ENCODE measurements at places on chromosomes 13 and 19.

DNA sequence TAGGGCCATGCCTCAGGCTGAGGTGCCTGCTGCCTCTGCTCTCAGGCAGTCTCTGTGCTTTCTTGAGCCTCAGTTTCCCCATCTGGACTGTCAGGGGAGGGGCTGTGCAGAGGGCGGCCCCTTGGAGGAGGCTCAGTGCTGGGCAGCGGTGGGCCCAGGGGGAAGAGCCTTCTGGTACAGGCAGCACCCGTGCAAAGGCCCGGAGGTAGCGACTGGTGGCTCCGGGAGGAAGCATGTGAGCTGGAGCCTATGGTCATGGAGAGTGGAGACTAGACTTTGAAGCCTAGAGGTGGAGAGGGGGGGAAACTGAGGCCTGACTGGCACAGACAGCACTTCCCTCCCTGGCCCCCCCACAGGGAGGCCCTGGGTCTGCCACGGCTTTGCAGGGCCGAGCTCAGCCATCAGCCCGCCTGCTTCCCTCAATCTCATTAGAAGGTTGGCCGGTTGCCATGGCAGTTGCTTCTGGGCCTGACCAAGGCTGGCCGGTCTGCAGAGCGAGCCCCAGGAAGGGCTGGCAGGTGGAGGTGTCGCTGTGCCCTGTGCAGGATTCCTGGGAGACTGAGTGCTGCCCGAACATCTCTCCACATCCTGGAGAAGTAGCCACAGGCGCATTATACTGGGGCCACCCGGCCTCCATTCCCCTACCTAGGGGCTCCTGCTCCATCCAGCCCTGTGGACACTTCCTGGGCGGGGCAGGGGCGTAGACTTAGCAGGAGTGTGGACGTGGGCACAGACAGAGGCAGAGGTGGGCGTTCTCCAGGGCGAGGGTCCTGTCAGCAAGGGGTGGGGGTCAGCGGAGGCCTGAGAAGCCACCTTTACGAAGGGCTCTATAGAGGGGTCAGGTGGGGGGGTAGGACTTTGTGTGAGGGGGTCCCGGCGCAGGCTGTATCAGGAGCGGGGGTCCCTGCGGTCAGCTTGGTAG lies 53.2 kb downstream of the CRTC1 start:
- no peak for DNase-seq

DNA sequence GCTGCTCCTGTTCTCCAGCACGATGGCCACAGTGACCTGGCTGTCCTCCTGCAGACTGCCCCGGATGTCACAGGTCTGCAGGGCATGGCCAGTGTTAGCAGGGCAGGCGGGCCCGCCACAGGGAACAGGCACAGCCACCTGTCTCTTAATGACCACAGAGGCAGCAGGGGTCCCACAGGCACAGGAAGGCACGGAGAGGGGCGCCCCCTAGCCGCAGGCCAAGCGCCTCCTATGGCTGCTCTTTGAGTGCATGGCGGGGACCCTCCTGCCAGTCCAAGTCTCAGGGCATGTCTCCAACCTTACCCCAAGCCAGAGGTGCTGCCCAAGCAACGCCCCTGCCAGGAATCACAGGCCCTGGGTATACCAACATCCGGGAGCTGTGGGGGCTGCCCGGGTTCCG lies 14.1 kb downstream of the IZUMO4 start:
- no peak for DNase-seq

DNA sequence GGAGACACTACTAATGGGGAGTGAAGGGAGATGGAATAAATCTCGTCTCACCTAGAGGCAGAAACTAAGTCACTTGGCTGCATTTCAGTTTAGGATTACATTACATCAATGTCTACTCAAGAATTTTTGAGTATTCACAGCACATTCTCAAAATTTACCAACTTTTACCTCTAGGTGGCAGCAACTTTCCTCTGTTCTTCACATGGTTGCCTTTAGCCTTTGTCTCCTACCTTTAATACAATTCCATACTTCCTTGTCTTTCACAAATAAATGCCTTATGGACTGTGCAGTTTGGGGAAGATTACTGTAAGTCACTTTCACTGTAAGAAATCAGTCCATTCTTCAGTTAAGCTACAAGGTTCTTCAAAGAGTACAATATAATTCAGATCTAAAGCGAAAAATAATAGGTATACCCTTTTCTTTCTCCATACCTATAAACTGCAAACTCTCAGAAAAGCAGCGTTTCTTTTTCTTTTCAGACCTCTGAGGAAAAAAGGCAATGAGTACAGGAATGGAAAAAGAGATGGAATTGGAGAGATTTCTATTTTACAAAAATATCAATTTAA lies 379.4 kb downstream of the KLF12 start:
- peak; percentile 21 for DNase-seq

DNA sequence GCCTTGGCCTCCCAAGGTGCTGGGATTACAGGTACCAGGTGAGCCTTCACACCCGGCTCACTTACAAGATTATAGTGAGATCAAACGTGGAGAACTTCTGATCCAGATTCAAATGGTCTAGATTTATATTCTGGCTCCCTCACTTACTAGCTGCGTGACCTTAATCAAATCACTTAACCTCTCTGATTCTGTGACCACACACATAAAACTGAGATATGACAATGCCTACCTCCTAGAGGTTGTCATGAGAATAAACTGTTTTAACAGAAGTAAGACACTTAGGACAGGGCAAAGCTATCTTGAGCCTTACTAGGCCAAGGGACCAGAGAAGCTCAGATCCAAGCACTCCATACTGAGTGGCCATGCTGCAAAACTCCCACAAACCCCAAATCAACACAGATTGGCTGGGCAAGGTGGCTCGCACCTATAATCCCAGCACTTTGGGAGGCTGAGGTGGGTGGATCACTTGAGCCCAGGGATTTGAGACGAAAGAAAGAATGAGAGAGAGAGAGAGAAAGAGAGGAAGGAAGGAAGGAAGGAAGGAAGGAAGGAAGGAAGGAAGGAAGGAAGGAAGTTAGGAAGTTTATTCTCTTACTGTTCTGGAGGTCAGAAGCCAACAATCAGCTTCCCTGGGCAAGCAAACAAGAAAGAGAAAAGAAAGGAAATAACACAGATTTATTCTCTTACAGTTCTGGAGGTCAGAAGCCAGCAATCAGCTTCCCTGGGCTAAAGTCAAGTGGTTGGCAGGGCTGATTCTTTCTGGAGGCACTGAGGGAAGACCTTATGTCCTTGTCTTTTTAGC lies 46.1 kb upstream of the MAP3K10 start:
- DNase-seq = no peak

DNA sequence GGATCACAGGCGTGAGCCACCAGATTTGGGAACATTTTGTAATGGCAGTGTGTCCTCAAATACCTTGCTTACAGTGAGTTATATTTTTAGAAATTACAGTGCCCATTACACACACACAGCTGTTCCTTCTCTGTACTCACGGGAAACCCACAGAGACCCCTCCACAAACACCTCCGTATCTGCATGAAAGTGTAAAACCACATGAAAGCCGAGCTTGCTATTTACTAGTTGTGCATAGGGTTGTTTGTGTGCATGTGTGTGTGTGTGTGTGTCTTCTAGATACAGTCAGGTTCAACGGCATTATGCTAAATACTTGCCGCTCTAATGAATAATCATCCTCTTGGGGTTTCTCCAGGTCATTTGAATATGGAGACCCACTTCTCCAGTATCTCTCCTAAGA lies 22.3 kb upstream of the LILRA2 start:
- no peak for DNase-seq

- DNase-seq = no peak
Observed at GRCh38 chr19:9453953-9454352, 18.6 kb upstream of the ZNF266 start.

- DNase-seq = no peak
Observed at GRCh38 chr13:102648046-102648445, 46.8 kb downstream of the METTL21C start.

DNA sequence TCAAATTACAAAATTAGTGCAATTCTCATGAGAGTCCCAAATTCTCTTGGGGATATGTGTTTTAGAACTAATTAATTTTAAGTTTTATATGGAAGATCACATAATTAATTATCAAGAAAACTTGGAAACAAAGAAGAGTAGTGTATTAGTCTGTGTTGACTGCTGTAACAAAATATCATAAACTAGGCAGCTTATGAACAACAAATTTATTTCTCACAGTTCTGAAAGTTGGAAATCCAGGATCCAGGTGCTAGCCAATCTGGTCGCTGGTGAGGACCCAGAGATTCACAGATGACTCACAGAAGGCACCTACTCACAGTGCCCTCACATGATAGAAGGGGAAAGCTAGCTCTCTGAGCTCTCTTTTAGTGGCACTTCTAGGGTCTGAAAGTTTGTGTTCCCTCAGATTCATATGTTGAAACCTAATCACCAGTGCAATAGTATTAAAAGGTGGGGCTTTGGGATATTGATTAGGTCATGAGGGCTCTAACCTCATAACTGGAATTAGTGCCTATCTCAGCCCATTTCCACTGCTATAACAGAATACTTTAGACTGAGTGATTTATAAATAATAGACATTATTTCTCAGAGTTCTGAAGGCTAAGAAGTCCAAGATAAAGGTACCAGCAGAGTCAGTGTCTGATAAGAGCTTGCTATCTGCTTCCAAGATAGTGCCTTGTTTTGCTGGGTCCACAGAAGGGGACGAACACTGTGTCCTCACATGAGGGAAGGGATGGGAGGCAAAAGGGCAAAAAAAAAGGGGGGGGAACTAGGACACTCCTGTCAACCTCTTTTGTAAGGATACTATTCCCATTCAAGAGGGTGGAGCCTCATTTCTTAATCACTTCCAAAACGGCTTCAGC lies 1.5 kb upstream of the ARGLU1 start:
- no peak for DNase-seq

DNA sequence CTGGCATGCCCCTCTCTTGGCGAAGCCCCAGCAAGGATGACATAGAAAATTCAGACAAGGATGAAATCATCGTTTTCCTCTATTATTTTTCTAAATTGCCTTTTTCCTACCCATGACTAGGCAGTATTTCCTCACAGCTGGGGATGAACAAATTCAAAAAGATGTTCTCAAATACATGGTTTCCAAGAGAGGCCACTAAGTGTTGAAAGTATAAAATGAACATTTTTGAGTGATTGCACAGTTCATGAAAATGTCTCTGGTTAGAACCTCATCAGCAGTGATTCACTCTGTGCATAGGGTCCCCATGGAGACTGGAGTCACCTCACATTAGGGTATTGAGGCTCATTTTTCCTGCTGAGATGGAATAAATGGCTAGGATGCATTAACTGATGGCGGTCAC lies 373.7 kb downstream of the DNAJC15 start:
- DNase-seq = no peak

GRCh38 chr19:11165486-11166030 lies 10.0 kb upstream of the SPC24 start:
- no peak for DNase-seq

DNA sequence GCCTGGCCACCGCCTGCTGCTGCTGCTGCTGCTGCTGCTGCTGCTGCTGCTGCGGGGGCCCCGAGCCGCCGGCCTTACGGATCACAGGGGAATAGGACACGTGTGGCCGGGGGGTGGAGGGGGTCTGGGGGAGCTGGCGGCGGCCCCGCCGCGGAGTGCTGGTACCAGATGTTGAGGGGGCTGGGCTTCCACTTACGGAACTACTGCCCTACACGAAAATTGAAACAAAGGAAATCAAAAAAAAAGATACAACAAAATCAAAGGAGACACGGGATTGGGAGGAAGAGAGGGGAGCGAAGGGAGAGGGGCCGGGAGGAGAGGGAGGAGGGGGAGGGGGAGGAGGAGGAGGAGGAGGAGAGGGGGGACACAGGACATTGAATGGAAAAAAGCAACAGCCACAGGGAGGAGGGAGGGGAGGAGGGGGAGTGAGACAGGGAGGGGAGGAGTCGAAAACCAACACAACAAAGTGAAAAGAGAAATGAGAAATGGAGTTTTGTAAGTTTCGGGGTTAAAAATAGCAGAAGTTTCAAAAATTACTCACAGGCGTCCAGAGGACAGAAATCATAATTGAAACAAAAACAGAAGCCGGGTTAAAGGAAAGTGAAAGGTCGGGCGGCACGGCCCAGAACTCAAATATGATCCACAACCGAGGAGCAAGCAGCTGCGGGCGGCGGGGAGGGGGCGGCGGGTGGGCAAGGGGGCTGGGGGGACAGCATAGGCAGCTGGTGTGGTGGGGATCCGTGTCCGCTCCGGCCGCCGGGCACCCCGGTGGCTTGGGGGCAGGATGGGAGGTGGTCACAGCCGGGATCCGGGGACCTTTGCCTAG lies 57.8 kb downstream of the IER2 start:
- no peak for DNase-seq

GRCh38 chr13:59801107-59801880 lies 362.4 kb downstream of the DIAPH3 start:
- DNase-seq = no peak

- DNase-seq = no peak
Observed at GRCh38 chr19:56858026-56858425, 17.5 kb upstream of the PEG3 start.

GRCh38 chr13:95201814-95202651 lies 99.2 kb downstream of the ABCC4 start:
- DNase-seq = no peak

DNA sequence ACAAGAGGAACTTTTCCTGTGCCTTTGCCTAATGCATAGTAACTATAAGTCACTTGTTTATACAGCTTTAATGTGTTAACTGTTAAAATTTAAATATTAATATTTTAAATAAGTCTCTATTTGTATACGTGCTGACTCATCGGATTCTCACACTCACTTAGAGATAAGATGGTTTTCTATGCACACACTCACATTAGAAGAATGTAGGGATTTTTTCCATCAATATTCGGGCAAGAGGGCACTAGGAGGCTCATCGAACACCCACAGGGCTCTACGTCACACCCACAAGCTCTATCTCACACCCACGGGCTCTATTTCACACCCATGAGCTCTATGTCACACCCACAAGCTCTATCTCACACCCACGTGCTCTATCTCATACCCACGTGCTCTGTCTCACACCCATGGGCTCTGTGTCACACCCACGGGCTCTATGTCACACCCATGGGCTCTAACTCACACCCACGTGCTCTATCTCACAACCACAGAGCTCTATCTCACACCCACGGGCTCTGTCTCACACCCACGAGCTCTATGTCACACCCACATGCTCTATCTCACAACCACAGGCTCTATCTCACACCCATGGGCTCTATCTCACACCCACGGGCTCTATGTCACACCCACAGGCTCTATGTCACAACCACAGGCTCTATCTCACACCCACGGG lies 73.4 kb downstream of the COL4A2 start:
- no peak for DNase-seq

- no peak for DNase-seq
Observed at GRCh38 chr13:51237887-51238286, 15.7 kb downstream of the FAM124A start.

- DNase-seq = no peak
Observed at GRCh38 chr19:15371786-15372380, 7.7 kb downstream of the AKAP8 start.

Data from T47D (cell line).